NCI-H187 treated with DMSO at 0.1 percent for 48 hours (cell line): ENCODE measurements at places on chromosomes 7 and 10.

- DNase-seq: no peak
These were observed 10.9 kb upstream of the INPP5A start for GRCh38 chr10:132526676-132527075.

DNA sequence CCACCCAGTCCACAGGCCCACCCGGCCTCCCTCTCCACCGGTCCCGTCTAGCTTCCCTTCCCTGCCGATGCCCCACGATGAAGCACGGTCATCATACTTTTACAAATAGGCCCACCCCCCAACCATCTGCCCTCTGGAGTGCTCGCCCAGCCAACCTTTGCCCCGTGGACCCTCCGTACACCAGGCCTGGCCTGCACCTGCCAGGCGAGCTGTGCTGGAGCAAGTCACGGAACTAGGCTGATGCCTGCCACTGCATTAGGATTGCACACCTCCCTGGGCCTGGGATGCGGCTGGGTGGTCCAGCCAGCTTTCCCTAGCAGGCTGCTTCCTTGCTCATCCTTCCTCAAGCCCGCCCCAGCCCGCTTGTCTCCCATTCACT, 44.7 kb downstream of the PPIF start:
- DNase-seq: no peak

GRCh38 chr7:106617860-106618259, 43.1 kb downstream of the CCDC71L start:
- no peak for DNase-seq

GRCh38 chr7:65983965-65984658, 2.1 kb upstream of the GUSB start:
- no peak for DNase-seq

- no peak for DNase-seq
These were observed 114.1 kb downstream of the CPED1 start for GRCh38 chr7:121102619-121103018.

DNA sequence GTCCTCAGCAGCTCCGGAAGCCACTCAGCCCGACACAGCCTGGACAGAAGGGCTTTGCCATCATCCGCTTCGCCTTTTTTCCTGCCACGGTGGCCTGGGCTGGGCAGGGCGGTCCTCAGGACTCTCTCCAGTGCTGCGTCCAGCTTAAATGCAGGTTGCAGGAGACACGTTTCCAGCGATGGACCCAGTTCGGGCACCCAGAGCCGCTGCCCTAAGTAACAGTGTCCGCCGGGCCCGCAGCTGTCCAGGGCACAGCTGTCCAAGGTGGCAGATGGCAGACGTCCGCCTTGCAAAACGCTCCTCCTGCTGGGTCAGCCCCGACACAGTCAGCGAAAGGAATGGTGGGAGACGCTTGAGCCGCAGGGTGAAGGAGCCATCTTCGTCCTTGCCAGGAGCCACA, 37.0 kb upstream of the FOXL3 start:
- DNase-seq: no peak

GRCh38 chr7:130489140-130489983, 2.5 kb upstream of the MEST start:
- DNase-seq: no peak

GRCh38 chr10:132070724-132071123, 5.0 kb downstream of the JAKMIP3 start:
- no peak for DNase-seq

DNA sequence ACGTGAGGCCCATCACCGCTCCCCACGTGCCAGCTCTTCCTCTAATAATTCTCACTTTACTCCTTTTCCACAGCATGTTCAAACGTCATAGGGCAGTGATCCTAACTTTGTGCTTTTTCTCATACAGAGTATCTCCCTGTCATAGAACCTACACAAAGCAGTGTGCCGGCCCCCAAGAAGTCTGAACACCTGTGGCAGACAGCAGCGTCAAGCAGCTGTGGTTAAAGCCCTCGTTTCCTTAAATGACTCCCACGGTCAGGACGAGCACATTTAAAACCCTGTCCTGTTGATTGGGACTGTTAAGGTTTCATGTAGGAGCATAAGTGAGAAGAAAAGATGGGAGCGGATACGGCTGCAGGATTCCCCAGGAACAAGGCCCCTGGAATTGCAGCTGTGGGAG, 267.2 kb downstream of the DIP2C start:
- no peak for DNase-seq

GRCh38 chr10:35640474-35640873, 1.6 kb downstream of the FZD8 start:
- DNase-seq: no peak

GRCh38 chr10:20299034-20299736, 483.0 kb downstream of the PLXDC2 start:
- DNase-seq: no peak

DNA sequence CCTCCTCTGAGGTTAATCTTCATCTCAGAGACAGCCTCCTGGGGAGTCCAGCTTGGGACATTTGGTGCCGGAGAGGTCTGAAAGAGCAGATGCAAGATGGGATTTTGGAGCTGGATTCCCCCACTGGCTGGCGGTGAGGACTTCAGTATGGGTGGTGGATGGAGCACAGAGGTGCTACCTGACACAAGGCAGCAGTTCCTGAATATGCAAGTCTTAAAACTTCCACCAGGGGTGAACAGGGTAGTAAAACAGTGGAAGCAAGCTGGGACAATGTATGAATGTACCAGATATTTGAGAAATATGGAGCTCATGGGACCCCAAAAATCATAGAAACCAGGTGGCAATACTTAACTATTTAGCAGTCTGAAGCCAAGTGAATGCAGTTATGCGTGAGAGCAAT, 4.8 kb upstream of the TAF3 start:
- no peak for DNase-seq

GRCh38 chr7:12111422-12112405, 99.4 kb upstream of the TMEM106B start:
- DNase-seq: no peak

GRCh38 chr10:97222326-97222961, 36.7 kb upstream of the SLIT1 start:
- no peak for DNase-seq

DNA sequence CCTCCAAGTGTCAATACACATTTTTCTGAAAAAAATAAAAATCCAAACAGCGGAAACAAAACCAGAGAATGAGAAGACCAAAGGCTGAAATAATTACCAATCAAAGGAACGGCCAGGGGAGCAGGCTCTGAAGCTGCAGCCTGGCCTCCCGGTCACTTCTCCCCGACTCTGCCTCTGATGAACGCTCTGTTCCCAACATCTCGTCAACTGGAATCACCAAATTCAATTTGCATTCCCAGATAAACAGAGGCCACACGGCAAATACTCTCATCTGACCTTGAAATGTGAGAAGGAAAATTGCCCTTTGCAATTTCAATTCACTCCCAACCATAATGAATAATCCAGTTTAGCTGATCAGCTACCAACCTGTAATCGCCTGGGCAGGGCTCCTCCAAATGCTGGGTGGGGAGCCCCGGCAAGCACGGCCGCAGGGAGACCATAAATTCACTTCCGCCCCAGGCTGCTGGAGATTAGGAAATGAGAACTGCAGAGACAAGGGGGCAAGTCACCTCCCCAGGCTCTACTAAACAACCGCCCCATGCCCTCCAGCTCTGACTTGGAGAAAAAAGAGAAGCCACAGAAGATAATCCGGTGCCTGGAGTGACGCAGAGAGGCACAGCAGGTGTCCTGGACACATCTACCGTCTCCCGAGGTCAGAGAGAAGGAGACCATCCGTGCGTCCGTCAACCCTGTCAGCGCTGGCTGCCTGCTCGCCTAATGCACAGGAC, 153.2 kb downstream of the MAD1L1 start:
- DNase-seq: no peak

- no peak for DNase-seq
These were observed 3.0 kb downstream of the H2BK1 start for GRCh38 chr7:151207315-151207714.

- DNase-seq: no peak
These were observed 7.9 kb downstream of the PRPF18 start for GRCh38 chr10:13594641-13595040.

GRCh38 chr10:116748471-116748870, 6.1 kb upstream of the HSPA12A start:
- no peak for DNase-seq

DNA sequence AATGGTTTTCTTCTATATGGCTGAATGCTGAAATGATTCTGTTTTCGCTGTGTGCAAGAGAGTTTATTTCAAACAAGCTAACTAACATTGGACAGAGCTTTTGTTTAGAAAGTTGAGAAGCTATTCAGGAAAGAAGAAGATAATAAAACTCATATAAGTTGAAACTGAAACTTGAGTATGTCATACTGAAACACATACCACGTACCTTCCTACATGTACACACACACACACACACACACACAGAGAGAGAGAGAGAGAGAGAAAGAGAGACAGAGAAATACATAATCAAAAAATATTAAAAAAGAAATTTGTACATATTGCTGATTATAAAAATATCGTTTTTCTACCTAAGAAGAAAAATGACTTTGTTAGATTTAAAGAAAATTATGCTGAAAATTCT, 561.9 kb upstream of the KCND2 start:
- no peak for DNase-seq

DNA sequence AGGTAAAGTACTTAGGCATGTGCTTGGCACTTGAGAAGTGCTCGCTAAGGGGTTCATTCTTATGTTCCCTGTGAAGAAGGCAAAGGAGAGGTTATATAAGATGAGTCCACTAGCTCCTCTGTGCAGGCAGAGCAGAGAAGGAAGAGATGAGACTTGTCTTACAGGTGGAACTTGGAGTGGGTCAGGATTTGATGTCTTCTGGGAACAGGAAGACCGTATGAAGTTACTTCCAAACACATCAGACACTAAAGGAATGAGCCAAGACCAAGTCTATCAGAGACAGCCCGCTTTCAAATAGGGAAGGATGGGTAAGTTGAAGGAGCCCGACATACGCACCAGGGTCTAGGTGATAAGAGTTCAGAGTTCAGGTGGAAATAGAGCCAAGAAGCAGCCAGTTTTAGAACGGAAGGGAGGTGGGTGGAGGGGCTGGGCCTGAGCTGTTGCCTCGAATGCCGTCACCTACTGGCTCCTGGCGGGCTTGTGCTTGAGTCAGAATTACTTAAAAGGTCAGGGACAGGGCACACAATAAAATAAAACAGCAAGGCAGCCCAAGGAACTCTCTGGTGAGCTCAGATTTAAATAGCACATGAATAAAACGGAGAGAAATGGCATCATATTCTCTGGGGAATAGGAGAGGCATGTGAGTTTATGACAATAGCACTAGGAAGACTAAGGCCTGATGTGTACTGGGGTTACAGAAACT, 56.1 kb upstream of the GRB10 start:
- no peak for DNase-seq

- no peak for DNase-seq
These were observed 521.0 kb downstream of the SORCS1 start for GRCh38 chr10:106643473-106643872.

DNA sequence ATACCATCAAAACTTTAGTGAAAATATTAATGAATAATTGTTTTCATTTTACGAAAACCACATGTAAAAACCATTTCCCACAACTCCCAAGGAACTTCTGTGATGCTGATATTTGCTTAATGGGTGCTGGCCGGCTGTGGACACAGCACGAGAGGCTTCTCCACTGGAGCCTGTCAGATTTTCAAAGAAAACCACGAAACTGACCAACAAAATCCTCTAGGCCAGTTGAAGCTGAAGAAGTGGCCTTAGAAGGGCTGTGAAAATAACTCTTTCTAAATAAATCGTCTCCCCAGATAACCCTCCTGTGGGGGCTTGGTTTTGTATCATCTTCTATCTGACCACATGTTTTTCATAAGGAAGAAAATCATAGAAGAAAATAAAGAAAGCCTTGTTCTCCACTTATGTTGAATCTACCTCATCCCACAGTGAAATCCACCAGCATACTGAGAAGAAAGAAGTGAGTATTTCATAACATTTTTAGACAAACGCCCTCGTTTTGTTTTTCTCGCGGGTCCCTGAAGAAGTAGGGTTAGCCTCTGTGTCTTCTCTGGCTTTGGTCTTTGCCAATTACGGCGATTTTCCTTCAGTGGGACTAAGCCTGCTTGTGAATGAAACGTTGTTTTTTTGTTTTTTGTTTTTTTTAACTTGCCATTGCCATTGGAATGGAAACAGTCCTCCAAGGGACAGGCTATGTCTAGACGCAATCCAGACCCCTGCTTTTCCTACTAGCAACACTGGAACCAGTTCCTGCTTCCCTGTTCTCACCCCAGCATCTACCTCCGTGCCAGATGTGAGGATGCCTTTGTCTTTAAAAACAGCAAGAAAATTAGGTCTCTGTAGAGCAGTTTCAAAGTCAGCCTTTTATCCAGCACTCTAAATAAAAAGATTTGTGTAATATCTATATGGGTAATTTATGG, 123.9 kb downstream of the ADAM12 start:
- no peak for DNase-seq

DNA sequence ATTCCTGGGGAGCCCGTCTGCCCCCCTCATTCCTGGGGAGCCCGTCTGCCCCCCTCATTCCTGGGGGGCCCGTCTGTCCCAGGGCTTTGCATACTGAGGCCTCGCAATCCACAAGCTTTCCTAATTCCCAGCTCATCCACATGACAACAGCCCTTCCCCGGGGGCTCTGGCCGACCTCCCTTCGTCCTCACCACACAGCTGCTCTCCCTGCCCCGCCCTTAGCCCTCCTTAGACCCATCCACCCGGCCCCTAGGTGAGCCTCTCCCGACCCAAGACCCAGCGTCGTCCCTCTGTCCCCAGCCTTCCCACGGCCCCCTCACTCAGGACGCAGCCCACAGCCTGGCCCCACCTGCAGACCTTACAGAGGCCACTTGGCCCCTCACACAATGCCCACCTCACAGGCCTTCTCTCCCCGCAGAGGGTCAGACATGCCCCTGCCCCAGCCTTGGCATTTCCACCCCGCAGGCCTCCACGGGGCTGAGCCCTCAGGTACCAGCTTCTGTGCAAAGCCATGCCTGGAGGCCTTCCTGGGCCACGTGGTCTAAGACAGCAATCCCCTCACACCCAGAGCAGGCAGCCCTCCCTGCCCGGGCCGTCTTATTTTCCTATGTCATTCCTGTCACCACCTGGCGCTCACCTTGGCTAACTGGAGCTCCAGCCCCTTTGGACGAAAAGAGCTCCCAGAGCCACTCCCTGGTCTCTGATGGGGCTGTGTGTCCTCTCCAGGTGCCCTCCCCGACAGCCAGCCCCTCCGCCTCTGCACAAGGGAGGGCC, 3.5 kb upstream of the FAM20C start:
- no peak for DNase-seq

- peak; percentile 29 for DNase-seq
These were observed 45.5 kb downstream of the DPYSL4 start for GRCh38 chr10:132232023-132232951.

- DNase-seq: no peak
These were observed 34.6 kb downstream of the ANKRD7 start for GRCh38 chr7:118259115-118259514.

GRCh38 chr7:158251061-158251965, 336.3 kb downstream of the PTPRN2 start:
- DNase-seq: peak; percentile 88

DNA sequence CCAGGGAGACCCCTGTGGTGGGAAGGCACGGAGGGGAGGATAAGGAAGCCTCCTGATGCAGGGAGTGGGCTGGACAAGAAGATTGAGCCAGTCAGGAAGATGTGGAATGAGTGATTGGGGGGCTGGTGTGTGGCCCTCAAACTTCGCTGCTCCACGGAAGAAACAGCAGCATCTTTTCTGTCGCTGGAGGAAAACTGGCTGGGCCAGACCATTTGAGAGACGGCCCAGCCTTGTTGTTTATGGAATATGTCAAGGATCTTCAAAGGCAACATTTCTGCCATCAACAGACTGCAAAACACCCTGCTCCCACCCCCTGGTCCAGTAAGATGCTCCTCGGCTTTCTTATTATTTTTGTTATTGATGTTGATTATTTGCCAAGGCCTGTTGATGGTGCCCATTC, 29.4 kb downstream of the PALD1 start:
- DNase-seq: no peak

GRCh38 chr7:7122033-7122478, 60.3 kb upstream of the C1GALT1 start:
- no peak for DNase-seq

GRCh38 chr10:118531105-118531852, 64.2 kb downstream of the PRLHR start:
- DNase-seq: no peak
